HT1080 (cell line): ENCODE measurements at places on chromosomes 5 and 9. TPM values are rescaled to one million over a fixed set of nuclear protein-coding genes. Genes with fewer than 3 reads are reported as not detected.

DNA sequence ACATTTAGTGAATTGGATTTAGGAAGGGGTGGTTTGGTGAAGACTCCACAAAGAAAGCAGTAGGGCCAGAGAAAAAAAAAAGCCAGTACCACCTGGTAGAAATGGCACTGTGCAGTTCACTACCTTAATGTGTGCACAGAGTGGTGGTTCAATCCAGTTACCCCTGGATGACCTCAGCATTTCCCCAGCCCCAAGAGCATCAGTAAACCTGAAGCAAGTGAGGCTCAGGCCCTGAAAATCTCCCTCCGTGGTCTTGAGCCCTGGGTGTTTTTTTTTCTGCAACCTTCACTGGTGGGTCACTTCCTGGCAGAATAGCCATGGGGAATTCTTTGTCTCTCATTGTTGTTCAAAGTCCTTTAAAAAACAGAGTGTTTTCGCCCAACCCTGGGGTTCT lies 202.9 kb downstream of the GADD45G start:
- no peak for DNase-seq

DNA sequence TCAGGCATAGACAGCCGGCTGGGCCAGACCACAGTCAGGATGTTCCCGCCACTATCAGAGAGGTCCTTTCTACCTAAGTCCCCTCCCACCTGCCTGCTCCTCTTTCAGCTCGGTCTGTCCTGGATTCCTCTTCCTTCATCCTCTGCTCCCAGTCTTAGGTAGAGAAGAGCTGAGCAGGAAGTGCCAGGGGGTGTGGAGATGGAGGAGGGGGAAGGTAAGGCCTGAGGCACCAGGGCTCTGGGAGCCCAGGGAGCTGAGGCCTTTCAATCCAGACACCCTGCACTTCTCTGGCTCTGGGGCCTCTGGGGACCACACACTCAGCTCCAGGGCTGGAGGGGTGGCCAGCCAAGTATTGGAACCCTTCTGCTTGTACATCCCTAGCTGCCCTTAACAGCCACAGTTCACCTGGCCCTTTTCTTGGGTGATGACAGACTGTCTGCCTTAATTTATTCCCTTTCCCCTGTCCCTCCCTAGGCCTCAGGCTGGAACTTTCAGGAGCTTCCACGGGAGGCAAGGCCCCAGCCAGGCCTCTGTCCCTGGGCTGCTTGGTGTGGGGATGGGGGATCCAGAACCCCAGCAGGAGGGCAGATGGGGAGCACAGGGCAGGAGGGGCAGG lies 15.6 kb downstream of the IRF1 start:
- DNase-seq: no peak

- DNase-seq: no peak
These were observed 39.7 kb downstream of the CDC42SE2 start for GRCh38 chr5:131303537-131303936.

SCGB3A2 gene
- not detected in 2 replicates for total RNA-seq

DNA sequence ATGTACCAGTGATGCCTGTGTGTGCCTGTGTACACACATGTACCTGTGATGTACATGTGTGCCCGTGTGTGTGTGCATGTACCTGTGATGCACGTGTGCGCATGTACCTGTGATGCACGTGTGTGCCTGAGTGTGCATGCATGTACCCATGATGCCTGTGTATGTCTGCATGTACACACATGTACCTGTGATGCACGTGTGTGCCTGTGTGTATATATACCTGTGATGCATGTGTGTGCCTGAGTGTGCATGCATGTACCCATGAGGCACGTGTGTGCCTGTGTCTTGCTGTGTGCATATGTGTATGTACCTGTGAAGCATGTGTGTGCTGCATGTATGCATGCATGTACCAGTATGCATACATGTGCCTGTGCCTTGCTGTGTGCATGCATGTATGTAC lies 419.0 kb downstream of the IRX2 start:
- DNase-seq: no peak

GRCh38 chr9:93223260-93224180 lies 39.6 kb downstream of the WNK2 start:
- DNase-seq: peak; percentile 76

DNA sequence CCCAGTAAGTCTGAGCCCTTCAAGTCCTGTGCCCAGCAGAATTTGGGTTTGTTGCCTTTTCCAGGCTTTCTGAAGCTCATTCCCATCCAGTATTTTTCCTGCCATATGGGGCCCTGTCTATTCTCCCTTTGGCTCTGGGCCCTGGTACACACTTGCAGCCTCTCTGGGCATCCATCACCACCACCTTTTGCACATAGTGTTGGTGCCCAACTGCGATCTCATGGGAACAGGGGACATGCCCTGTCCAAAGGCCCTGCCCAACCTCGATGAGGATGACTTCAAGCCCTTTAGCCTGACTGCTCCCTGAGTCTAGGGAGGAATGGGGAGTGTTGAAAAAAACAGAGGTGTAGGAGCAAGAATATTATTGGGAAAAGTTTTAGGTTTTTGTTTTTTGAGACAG lies 11.5 kb downstream of the RGS3 start:
- DNase-seq: no peak
